COLO829 (cell line): ENCODE measurements at places on chromosomes 5 and 9.

- peak; percentile 80 for DNase-seq
Observed at GRCh38 chr9:124660341-124660801, 110.7 kb downstream of the NR6A1 start.

- no peak for DNase-seq
Observed at GRCh38 chr5:177399997-177400868, at the start of gene PFN3. PFN3 (minus strand) TSS chr5:177400661; CDS start chr5:177400576, 85 bp downstream.

DNA sequence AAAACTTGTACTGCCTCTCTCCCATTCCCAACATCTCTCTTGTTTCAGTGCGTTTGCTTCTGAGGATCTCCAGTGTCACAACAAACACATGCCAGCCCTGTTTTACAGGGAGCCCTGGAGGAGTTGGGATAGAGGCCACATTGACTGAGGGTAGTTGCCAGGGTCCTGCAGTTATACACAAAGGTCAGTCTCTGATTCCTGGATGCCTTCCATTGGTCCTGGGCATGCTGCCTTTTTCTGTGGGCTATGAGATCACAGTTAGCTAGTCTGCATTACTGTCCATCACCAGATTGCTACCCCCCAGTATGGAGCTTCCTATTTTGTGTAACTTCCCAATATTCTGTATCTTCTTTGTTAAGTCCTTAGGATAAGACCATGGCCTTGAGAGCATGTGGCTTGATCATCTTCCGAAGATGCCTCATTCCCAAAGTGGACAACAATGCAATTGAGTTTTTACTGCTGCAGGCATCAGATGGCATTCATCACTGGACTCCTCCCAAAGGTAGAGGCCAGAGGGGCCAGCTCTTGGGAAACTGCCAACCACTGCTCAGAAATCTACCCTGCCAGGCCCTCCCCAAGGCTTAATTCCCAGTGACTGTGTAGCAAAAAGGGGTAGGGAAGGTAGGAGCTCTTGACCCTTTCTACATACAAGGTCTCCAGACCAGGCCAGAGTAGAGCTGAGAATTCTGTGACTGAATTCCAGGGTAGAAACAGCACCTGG, 9.5 kb downstream of the NUDT2 start:
- no peak for DNase-seq

- DNase-seq, result no peak
Observed at GRCh38 chr5:80763873-80764647, 109.3 kb upstream of the DHFR start.

DNA sequence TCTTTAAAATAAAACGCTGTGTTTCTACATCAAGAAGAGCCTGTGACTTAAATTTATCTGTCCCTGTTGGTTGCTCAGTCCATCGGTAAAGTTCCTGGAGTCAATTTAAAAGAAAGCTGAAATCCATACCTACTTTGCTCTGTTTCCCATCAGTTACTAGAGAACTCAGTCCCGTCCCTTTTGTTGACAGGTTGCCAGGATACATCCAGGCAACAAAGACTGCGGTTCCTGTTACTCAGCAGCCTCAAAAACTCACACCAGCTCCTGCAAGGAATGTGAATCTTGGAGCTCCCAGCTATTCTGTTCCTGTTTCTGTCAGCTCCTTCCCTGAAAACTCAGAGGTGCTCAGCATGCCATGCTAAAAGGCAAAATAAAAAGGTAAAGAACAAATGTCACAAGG, at the start of gene ZNF474:
Gene ZNF474 (plus strand): TSS at position 241 of the 400 bp plus-strand sequence. CDS start 22,445 bp downstream, outside the sequence.
- DNase-seq, result no peak

- no peak for DNase-seq
Observed at GRCh38 chr5:8429778-8430758, 561.1 kb downstream of the MTRR start.

- DNase-seq, result no peak
Observed at GRCh38 chr5:73114044-73114688, 6.2 kb upstream of the TMEM171 start.

GRCh38 chr5:73435759-73436534, 12.6 kb downstream of the FOXD1 start:
- no peak for DNase-seq

DNA sequence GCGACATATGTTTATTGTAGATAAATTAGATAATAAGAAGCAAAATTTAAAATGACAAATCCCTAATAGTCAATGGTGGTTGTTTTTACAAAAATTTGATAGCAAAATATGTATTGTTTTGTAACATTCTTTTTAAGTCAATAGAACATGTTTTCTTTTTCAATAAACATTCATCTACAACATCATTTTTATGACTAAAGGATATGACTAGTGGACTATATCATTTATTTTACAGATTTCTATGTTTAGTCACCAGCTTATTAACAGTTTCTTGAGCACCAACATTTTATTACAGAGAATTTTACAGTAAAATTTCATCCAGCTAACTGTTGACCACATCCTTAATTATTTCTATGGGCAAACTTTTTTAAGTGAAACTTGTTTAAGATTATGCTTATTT, 114.7 kb upstream of the IL7R start:
- DNase-seq, result no peak

DNA sequence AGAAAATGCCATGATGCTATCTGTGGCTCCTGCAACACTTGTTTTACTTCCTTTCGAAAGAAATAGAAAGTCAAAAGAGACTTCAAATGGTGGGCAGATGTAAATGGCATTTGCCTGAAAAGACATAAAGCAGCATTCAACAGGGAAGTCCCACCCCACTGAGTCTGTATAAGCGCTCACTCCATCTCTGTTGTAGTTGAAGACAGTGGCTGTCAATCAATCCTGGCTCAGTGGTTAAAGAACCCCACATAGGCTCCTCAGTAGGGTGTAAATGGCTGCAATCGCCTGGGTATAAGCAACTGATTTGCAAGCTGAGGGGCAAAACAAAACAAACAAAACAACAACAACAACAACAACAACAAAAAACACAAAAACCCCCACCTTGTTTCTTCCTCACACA, 158.7 kb downstream of the EFNA5 start:
- no peak for DNase-seq

GRCh38 chr5:23012842-23013241, 159.7 kb upstream of the CDH12 start:
- no peak for DNase-seq

DNA sequence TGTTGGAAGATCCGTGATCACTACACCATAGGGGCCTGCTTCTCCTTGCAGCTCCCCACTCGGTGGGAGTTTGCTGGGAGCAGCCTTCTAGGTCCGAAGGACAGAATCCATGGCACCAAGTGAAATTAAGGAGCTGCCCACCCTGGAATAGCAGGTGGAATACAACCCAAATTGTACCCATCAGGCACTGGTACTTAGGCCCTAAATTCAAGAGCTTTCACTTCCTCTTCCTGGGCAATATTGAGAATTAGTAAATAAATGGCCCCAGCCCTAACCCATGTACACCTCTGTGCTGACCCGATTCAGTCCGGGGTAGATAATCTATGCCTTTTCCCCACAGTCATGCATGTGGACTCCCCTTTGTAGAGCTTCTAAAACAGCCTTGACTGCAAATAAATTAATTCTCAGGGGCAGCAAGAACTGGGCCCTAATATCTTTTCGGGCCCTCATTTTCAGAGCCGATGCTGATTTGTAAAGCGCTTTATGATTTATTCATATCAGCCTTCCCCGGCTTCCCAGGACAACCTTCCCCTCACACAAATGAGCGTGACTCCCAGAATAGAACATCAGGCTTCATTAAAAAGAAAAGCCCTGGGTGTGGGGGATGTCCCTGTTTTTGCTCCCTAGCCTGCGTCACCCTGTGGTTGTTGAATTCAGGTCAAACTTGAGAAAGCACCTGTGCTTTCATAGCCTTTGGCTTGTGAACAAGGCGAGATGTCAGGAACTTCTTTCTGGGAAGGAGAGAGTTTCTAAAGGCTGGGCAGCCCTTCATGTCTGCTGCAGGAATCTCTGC, 126.1 kb upstream of the TBC1D2 start:
- DNase-seq, result no peak

DNA sequence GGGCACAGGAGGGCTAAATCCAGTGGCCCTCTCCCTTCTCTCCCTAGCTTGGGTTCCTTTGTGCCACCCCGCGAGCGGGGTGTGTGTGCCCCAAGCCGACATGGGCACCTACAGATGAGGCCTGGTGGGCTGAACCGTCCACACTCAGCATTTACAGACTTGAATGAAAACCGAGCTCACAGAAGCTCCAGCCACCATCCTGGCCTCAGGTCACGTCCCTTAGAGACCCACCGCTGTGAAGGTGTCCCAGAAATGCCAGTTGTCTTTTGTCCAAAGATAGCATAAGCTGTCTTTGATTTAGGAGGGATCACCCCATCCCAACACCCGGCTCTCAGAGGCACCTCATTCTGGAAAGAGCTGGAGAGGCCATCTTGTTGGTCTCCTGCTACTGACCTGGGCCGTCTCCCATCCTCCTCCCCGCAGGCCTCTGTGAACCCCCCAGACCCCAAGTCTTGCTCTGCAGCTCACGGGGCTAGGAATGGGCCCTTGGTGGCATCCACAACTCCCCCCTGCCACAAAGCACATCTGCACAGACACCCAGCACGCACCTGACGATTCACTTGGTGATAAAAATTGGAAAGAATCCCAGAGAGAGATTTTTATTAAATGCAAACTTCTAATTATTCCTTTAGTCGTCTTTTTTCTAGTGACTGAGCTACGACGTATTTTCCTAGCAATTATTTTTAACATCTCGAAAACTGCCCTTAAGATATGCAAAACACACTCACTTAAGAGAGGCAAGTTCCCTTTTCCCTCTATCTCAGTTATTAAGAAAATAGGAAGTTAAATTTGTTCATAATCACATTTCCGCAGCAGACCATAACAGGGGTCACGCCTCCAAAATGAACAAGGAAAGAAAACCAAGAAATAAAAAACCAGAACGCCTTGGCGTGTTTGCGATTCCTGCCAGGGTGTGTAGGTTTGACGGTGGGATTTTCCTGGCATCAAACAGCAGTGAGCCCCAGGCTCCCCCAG, 80.5 kb upstream of the LMX1B start:
- DNase-seq, result no peak
